Stimulated activated CD8-positive, alpha-beta memory T cell treated with anti-CD3 and anti-CD28 coated beads, Interleukin-15, amount 100 ng/mL, for 4 hours (primary cell): ENCODE measurements at places on chromosomes 5 and 9.

- no peak for DNase-seq
Measured at GRCh38 chr9:137452761-137453642, 6.1 kb downstream of the NSMF start.

GRCh38 chr5:67133217-67133616 lies 63.4 kb downstream of the CD180 start:
- no peak for DNase-seq

GRCh38 chr9:75451505-75451904 lies 363.2 kb downstream of the OSTF1 start:
- no peak for DNase-seq

- no peak for DNase-seq
Measured at GRCh38 chr9:134435550-134436378, 109.5 kb downstream of the RXRA start.

DNA sequence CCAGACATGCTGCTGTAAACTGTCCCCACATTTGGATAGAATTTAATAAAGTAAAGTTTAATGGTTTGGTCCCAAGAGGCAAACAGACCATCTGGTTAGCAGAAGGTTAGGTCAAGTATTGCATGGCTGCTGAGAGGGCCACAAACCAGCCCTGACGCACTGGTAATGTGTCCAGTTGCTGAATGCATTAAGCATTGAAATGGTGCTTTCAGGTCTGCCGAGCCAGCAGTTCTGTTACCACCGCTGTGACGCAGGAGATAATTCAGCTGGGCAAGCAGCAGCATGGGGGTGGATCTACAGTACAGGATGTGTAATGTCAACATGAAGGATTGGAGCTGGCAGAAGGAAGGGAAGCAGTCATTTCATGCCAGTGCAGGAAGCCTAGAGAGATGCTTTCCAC lies 16.0 kb downstream of the ZNF462 start:
- no peak for DNase-seq

- DNase-seq: no peak
Measured at GRCh38 chr5:41122459-41122858, 51.3 kb upstream of the MROH2B start.

DNA sequence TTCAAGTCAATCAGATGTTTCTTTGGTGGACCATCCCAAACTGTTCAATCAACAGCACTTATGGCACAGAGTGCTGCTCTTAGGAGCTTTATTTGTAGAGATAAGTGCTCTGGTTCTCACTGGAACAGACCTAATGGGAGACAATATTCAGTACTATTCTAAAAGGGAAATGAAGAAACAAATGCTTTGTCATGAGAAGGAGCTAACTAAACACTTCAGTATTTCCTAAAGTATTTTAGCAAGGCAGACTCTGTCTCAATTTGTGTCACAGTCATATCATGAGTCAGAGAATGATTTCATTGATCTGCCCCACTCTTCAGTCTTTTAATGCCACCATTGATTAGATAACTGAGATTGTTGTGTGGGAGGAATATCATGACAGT lies 175.3 kb downstream of the SLF1 start:
- no peak for DNase-seq

- DNase-seq: no peak
Measured at GRCh38 chr9:96022445-96023051, 147.1 kb downstream of the ERCC6L2 start.

- DNase-seq: no peak
Measured at GRCh38 chr5:133669472-133669871, 57.1 kb upstream of the FSTL4 start.

GRCh38 chr9:104144336-104144735 lies 50.2 kb downstream of the SMC2 start:
- no peak for DNase-seq
